ENCODE measurements at places on chromosomes 5 and 9.

GRCh38 chr5:93598091-93599000 lies 15.3 kb downstream of the NR2F1 start:
- DNase-seq, result no peak

DNA sequence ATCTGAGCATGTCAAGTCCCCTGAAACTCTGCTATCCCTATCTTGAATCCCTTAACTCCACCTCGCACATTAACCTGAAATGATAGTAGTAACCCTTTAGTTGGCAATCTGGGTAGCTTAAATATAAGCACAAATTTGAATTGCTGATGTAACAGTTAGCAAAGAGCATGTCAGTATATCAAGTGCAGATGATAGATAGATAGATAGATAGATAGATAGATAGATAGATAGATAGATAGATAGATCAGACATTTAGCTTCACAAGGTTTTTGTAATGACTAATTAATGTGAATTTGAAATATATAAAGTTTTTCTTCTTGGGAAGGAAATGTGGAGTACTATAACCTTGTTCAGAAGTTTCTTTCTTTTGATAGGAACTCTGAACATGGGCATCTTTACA lies 30.4 kb upstream of the KIF2A start:
- no peak for DNase-seq

- DNase-seq, result no peak
These were observed 71.6 kb downstream of the GCNT1 start for GRCh38 chr9:76530458-76531110.

GRCh38 chr5:37075399-37075950 lies 173.7 kb downstream of the CPLANE1 start:
- DNase-seq, result no peak

DNA sequence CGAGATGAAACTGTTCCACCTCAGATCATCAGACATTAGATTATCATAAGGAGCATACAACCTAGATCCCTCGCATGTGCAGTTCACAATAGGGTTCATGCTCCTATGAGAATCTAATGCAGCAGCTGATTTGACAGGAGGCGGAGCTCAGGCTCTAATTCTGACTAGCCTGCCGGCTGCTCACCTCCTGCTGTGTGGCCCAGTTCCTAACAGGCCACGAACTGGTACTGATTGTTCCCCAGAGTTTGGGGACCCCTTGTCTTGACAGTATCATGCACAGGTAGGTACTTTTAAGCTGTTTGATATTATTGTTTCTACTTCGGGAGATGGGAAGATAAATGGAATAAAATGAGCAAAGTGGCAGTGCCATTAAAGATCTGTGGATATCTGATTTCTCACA lies 66.9 kb downstream of the ZCCHC7 start:
- DNase-seq, result no peak

GRCh38 chr9:131385296-131385695 lies 8.6 kb upstream of the PRRC2B start:
- no peak for DNase-seq

GRCh38 chr5:176548967-176549444 lies at the start of gene CDHR2:
TSS of gene CDHR2 (plus strand) at chr5:176549342. CDS start at chr5:176565353, 16,011 bp downstream.
- no peak for DNase-seq

DNA sequence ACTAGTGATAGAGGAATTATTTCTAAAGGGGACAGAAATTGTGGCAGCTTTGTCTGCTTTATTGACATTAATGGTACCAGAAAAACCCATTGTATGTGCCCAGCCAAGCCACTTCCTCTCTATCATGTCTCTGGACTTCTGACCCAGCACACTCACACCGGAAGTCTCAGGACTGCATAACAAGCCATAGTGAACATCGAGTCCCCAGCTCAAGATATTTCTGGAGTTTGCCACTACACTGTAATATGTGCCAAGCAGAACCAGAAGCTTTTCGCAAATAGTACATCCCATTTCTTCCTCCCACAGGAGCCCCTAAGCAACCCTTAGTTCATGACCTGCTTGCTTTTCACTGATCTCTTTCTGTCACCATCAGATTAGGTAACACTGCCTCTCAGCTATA lies 187.4 kb upstream of the GHR start:
- no peak for DNase-seq

Measured in activated CD4-positive, alpha-beta T cell treated with anti-CD3 and anti-CD28 coated beads for 1 hour (primary cell).